ENCODE measurements at places on chromosomes 3 and 15.

DNA sequence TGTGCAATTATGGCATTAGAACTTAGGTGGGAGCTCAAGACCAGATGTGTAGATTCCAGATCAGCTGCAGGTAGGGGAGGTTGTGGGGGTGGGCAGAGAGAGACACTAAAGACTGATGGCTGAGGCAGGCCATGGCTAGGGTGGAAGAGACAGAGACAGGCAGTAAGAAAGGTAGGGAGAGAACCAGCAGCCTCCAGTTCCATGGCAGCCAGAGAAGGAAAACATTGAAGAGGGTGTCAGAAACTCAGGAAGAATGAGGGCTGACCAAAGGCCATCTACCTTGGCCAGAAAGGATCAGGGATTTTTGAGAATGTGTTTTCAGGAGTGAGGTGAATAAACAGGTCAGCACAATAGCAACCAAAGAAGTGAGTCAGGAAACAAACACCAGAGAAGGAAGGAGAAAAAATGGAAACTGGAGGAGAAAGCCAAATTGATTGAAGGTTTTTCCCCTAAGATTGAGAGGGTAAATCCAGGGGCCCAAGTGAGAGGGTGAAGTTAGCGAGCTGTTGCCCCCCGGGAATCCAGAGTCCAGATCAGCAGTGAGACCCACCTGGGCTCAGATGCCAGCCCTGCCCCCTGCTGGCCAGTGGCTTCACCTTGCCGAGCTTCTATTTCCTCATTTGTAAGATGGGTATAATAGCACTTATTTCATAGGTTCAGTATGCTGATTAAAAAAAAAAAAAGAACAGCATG, 41.0 kb downstream of the ABHD2 start:
- DNase-seq, result peak; percentile 22

GRCh38 chr3:58010562-58010961, 2.3 kb downstream of the FLNB start:
- no peak for DNase-seq

- no peak for DNase-seq
Observed at GRCh38 chr15:62769604-62770003, 272.9 kb upstream of the TPM1 start.

DNA sequence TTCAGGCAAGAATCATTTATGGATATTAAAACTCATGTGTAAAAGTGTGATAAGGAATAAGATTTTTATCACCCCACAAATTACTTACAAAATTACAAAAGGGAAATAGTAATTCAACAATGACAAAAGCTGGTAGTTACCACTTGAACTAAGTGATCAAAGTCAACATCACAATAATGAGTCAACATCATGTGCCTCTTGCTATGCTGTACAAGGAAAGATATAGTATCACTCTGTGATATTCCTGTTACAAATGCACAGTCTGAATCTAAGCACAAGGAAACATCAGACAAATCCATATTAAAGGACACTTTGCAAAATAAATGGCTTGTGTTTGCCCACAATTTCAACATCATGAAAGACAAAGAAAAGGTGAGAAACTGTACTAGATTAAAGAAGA, 90.5 kb upstream of the PLCL2 start:
- DNase-seq, result no peak

GRCh38 chr15:98914626-98915025, 93.0 kb downstream of the PGPEP1L start:
- no peak for DNase-seq

GRCh38 chr3:78414261-78414660, 1353.5 kb downstream of the ROBO1 start:
- DNase-seq, result no peak

GRCh38 chr3:44948239-44948638, 27.7 kb downstream of the ZDHHC3 start:
- DNase-seq, result no peak

DNA sequence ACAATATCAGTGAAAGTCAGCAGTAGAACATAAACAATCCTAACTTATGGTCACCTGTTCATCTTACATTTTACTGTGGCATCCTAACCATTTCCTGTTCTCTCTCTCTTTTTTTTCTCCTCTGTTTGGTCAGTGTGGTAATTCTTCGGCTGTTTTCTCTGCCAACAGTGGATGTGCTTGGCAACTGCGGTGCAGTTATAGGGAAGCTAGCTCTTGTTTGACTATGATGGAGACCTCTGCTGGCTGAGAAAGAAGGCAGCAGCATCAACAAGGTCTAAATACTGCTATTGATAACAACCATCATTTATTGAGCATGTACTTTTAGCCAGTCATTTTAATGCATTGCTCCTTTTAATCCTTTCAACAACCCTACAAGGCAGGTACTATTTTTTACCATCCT, 723 bp upstream of the DRD3 start:
- DNase-seq, result no peak

- DNase-seq, result no peak
Observed at GRCh38 chr3:106208251-106208650, 339.4 kb upstream of the CBLB start.

DNA sequence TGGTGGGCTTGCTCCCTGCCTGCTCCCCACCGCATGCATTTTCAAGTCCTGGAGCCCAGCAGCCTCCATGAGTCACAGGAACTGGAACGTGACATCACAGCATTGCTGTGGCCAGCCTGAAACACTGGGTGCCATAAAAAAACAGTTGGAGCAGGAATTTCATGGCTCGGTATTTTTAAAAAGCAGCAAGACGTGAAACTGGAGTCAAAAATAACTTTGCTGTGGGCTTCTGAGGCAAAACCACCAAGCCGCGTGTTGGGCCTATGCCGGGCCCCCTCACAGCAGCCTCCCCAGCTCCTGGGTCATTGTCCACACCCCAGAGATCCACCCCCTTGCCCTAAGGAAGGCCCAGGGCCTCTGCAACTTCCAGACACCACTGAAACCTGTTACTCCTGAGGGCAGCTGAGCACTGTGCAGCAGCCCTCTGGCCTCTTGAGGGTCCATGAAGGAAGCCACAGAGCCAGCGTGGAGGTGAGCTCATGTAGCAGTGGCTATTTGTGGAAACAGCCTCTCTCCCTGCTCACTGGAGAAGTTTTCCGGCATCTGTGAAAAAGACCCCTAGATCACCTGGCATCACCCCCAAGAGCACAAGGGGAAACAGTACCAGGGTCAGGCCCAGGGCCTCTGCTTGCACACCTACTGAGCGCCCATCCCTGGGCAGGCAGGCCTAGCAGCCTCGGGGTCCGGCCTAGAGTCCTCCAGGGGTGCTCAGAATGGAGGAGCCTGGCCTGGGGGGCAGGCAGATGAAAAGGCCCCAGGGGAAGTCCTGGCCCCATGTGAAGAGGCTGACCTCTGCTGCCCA, 34.0 kb upstream of the DUSP7 start:
- no peak for DNase-seq

DNA sequence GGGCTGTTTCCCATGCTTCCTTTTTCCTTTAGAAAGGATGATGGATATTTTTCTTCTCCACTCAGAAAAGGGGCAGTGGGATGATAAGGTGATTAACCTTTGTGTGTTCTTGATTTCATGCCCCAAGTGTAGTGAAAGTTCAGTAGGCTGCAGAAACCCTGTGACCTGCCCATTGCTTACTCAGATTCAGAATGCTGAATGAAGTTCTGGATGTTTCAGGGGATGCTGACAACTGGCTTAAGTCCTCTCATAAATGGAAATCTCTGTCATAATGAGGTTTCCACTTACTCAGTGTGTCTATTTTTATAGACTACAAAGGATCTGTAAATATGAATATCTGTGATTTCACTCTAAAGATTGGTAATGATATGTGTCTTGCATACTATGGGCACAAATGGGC, 471.3 kb upstream of the TPRG1 start:
- no peak for DNase-seq

DNA sequence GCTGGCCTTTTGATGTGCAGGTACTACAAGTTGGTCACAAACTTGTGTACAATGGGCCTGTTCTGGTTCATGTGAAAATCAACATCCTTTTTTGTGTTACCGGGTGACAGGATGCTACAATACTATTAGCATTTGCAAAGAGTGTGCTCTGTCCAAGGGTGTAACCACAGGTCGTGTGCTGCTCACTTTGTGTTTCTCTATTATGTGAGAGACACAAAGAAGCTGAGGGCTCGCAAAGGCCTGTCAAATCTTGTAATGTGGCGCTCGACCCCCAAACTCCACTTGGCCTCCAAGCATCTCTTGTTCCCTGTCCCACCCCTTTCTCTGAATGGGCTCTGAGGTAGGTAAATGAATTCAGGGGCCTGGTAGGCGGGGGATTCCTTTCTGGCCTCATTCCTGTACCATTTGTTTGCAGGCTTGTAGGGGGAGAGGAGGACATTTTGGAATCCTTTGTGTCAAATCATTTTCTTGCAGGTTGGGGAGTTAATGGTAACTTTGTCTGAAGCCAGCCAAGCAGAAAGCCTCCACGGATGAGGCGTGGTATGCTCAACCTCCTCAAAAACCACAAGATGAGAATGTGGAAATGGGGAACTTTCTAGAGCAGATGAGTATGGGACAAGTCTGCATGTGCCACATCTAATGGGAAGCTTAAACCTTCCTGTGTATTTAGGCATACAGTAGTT, 109.1 kb downstream of the OPA1 start:
- DNase-seq, result no peak

GRCh38 chr3:142495103-142495502, 47.3 kb upstream of the XRN1 start:
- no peak for DNase-seq

DNA sequence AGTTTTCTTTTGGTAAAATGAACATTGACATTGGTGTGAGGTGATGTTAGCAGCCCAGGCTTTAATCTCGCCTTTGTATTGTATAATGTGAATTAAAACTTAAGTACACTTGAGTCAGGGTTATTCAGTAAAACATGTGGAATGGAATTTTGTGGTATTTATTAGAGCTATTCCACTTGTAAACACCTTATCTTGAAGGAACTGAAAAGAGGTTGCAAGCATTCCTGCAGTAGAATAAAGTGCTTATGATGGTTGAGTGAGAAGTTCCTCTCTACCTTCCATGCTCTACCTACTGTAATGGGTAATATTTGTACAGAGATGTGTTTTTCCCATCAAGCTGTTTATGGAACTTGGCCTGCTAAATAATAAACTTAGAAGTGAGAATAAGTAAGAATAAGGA, 36.1 kb downstream of the HMG20A start:
- DNase-seq, result no peak

GRCh38 chr3:107718547-107718946, 195.8 kb downstream of the BBX start:
- DNase-seq, result no peak

- no peak for DNase-seq
Observed at GRCh38 chr3:108001457-108001856, 89.4 kb downstream of the CD47 start.

- DNase-seq, result no peak
Observed at GRCh38 chr15:50544368-50544767, 2.1 kb downstream of the USP50 start.

DNA sequence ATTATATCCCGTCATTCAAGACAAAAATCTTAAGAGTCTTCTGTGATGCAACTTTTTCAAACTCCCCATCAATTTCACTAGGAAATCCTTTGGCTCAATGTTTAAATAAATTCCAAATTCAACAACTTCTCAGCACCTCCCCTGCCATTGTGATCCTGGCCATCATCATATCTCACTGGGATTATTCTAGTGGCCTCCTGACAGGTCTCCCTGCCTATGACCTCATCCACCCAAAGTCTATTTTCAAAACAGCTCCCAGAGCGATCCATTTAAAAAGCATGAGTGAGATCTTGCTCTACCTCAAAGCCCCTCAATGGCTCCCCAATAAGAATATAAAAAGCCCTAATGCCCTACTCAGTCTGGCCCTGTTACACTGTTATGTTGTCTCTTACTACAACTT, 293.2 kb downstream of the FOXP1 start:
- no peak for DNase-seq

DNA sequence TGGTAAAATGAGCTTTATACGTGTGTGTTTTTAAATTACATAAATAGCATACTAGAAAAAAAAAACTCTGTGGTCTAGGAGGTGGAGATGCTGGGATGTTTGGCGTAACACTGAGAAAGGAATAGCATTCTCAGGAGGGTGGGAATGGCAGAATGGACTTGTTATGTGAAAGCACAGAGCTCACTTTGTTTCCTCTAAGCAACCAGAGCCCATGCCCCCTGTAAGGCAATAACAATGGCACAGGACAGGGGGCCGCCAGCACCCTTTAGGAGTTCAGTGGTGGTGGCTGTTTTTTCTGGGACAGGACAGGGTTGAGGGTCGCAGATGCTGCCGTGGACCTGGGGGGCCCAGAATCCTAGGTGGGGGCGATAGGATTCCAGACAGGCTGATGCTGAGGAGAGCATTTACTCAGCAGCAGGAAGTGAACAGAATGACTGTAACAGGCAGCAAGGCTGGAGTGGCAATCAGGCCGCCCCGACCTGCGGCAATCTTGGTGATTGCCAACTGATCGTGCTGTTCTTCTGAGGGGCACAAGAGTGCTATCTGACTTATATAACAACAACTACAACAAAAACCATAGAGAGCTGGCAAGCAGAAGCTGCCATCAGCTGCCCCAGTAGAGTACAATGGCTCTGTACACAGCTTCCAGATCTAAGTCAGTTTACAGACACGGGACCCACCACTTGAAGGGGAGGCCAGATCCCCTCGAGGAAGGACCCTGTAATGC, 160.4 kb downstream of the UACA start:
- no peak for DNase-seq

DNA sequence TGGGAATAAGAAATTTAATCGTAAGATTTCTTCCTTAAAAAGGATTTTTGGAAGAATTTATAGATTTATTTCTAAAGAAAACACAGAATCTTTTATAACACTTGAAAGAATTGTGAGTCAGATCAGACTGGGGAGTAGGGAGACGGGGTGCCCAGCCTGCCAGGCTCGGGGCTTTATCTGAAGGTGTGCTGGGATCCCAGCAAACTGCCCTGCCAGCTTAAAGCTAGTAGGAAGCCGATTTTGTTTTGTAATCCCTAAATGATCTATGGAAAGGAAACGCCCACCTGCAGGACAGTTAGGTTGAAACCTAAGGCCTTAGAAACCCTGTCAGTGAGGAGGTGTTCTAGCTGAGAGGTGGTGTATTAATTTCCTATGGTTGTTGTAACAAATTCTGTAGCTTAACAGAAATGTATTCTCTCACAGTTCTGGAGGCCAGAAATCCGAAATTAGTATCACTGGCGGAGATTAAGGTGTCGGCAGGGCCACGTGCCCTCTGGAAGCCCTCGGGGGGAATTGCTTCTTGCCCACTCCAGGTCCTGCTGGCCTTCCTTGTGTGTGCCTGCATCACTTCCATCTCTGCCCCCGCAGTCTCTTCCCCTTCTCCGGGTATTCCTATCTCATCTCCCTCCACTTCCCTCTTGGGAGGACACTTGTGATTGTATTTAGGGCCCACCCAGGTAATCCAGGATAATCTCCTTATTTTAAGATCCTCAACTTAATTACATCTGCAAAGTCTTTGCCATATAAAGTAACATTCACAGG, 19.3 kb upstream of the RAB6B start:
- DNase-seq, result no peak

DNA sequence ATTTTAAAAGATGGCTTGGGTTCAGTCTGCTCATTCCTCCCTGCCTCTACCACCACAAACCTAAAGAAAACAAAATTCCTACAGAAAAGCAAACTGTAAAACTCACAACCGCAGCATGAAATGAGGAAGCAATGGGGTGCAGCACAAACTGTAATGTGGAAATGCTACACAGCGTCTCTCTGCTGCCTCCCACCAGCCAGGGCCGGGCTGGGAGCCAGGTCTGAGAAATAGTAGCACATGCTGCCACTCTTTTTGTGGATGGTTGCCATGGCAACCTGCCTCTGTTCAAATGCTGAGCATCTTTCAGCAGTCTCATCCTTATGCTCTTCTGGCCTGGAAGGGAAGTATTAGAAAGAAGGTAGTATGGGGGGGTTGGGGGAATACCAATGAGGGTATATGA, 55.4 kb downstream of the EOMES start:
- no peak for DNase-seq

- DNase-seq, result no peak
Observed at GRCh38 chr3:125055331-125055912, 375 bp downstream of the HEG1 start.

GRCh38 chr3:73656241-73656890, 31.6 kb upstream of the PDZRN3 start:
- no peak for DNase-seq

All from stimulated activated CD8-positive, alpha-beta memory T cell treated with anti-CD3 and anti-CD28 coated beads, Interleukin-4, amount 100 ng/mL, for 1 hour (primary cell).